ENCODE measurements at places on chromosomes 2 and 18.
A peak's percentile ranks its signal among the peaks of the same experiment; 100 is the strongest.

DNA sequence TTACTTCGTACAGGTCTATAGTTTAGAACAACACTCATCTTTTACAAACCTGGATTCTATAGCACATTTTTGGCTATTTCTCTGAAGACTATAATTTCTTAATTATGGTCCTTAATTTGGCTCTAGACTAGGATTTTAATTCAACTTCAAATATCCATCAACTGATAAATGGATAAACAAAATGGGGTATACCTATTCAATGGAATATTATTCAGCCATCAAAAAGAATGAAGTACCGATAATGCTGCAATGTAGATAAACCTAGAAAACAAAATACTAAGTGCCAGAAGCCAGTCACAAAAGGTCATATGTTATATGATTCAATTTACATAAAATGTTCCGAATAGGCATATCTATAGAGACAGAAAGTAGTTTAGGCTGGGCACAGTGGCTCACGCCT lies 15.2 kb upstream of the RIF1 start:
- DNase-seq, result no peak

- no peak for DNase-seq
These were observed 143.0 kb downstream of the ABCA12 start for GRCh38 chr2:214995409-214995808.

DNA sequence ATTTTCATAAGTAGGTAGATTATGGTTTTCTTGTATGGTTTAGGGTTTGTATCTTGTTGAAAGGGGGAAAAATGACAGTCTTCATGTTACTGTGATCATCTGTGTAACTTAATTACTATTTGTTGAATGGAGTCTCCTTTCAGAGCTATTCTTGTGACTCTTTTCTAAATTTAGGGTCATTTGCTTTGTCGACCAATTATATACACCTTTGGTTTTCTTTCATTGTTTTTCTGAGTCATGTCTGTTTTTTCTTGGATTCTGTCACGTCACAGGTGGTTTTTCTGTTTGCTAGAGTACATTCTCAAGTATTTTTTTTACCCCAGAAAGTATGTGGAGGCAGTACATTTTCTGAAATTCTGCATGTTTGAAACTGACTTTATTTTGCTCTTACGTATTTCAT lies 43.8 kb upstream of the DYSF start:
- DNase-seq, result no peak

DNA sequence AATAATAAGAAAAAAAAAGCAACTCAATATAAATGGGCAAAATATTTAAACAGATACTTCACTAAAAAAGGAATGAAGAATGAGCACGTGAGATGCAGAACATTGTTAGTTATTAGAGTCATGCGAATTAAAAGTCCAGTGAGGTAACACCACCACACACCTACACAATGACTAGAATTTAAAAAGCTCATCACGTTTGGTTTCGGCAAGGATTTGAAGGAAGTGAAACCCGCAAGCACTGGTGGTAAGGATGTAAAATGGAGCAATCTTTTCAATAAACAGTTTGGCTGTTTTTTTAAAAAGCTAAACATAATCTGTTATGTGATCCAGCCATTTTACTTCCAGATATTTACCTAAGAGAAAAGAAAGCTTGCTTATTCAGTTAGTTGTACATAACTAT lies 1181.6 kb upstream of the CELF4 start:
- DNase-seq, result no peak

GRCh38 chr2:80122675-80123074 lies 181.9 kb downstream of the LRRTM1 start:
- DNase-seq, result no peak

DNA sequence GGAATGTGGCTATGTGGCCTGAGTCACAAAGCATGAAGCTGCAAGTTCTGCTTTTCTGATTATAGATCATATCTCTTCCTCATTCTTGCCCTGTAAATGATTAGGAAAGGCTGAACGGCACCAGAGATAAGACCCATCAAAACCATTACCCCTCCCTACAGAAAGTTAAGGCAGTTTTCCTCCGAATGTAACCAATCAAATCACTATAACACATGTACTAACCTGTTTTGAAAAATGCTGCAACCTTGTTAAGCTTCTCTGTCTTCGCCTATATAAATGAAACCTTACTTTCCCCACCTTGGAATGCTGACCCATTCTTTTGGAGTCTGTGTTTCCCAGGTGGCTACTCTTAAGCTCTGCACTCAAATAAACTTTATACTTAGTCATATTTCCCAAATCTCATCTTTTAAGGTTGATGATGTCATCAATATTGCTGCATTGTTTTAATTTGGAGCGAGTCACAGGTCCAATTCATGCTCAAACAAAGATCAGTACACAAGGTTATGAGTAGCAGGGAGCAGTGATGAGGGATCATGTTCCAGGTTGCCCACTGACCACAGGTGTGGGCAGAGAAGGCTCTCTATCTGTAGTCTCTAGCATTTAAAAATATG lies 662.3 kb downstream of the IRS1 start:
- DNase-seq, result no peak

DNA sequence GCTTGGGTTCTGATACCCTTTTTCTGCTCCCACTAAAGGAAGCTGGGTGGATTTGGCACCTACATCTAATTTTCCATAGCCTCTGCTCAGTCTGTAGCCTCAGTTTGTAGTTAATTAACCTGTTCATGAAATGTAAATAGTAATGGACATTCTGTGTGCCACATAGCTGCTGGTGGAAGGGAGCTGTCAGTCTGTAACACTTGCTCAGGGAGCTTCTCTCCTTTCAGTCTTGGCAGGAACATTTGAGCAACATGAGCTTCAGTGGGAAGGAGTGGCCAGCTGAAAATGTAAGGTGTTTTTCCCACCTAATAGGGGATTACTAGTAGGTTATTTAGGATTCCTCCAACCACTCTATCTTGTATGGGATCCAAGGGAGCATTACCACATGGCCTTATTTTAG lies 203.4 kb downstream of the ASXL3 start:
- no peak for DNase-seq

DNA sequence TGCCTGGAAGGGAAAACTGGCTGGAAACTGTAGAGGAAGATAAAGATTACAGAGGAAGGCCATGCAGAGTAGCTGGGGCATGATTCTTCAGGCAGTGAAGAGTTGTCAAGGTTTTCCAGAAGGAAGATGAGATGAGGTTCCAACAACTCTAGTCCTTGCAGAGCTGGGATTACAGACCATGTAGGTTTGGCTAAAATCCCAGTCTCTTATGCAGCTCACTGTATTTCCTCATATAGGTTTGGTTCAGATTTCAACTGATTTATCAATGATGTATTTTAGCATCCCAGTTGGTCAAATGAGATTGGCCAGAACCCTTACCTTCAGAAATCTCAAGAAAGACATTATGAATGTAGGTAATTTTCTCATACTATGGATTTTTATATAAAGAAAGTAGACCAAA lies 16.4 kb downstream of the FAP start:
- DNase-seq, result no peak

DNA sequence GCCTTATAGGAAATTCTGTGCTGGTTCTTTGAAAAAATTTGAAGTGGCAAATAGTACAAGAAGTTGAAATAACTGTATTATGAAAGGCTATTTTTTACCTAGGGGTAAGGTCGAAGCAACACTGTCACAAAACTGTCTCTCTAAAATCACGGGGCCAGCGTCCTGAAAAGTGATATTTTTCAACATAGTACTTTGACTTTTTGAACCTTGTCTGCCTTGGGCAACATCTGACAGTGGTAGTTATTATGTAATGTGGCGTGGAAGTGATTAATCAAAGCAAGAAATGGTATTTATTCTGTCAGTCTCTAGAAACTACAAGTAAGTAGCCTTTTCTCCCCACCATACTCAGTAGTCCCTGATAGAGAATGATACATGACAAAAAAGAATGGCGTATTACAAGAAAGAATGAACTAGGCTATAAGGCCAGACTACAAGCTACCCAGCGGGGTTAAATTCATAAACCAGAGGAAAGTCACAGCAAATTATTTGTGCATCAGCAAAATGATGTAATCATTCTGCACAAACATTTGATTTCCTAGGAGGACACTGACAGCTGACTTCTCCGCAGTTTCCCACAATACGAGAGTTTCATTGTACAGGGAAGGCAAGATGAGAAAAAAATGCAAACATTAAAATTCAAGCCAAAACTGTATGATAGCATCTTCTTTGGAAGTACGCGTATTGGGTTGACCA lies 9.8 kb downstream of the GEN1 start:
- no peak for DNase-seq

- DNase-seq, result no peak
These were observed 28.3 kb downstream of the ADAM23 start for GRCh38 chr2:206471524-206472062.

GRCh38 chr18:49768051-49768391 lies 45.3 kb downstream of the ACAA2 start:
- DNase-seq, result no peak

- DNase-seq, result no peak
These were observed 455.9 kb upstream of the UBE2E3 start for GRCh38 chr2:180524499-180524898.

GRCh38 chr2:37020887-37021796 lies 54.8 kb upstream of the STRN start:
- no peak for DNase-seq

DNA sequence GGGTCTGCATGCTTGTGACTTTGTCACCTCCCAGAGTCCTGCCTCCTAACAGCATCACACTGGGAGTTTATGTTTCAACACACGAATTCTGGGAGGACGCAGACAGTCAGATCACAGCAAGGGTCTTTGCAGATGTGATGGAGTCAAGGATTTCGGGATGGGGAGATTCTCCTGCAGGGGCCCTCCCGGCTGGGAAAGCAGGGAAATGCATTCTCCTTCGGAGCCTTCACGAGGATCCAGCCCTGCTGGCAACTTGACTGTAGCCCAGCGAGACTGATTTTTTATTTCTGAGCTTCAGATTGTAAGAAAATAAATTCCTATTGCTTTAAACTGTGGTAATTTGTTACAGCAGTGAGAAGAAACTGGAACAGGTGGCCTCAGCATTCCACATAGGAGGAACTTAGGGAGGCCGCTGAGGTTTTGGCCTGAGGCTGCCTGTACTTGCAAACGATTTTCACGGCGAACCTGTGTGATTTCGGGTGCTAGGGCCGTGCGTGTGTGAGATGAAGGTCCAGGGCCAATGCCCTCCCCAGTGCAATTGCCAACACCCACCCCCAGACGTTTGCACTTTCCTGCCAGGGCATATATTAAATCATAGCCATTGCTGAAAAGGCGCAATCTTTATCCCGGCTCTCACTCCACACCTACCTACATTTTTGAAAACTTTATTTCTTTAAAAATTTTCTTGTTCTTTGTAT lies 79.8 kb downstream of the ASB1 start:
- no peak for DNase-seq

- peak; percentile 29 for DNase-seq
These were observed 24.9 kb upstream of the YWHAQ start for GRCh38 chr2:9655441-9656269.

GRCh38 chr2:197324801-197325200 lies 14.2 kb upstream of the ANKRD44 start:
- DNase-seq, result no peak

- DNase-seq, result no peak
These were observed 33.3 kb downstream of the POLR1A start for GRCh38 chr2:86072271-86072858.

GRCh38 chr2:216680951-216681629 lies 14.3 kb downstream of the IGFBP5 start:
- no peak for DNase-seq

DNA sequence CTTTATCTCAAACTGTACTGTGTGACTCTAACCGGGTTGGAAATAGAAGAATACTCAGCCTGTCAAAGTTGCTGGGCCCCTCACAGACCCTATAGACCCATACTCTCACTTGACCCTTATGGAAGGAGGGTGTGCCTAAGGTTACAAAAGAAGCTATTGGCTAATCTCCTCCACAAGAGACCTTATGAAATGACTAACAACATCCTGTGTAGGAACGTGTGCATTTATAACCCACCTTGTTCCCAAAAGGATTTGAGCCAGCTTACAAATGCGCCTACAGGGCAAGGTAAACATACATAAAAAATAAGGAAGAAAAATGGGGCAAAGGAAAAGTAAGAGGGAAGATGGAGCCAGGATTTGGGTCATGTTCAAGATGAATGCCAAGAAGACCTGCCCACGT lies 225.4 kb upstream of the SMAD2 start:
- no peak for DNase-seq
